Stimulated activated CD4-positive, alpha-beta T cell treated with anti-CD3 and anti-CD28 coated beads, Interleukin-2, amount 100 ng/mL, for 24 hours (primary cell): ENCODE measurements at places on chromosomes 13 and 19.

GRCh38 chr19:48511800-48512503 lies at the start of gene LMTK3:
Gene LMTK3 (minus strand): TSS chr19:48511835. CDS start chr19:48511576, 259 bp downstream.
- peak; percentile 76 for DNase-seq

GRCh38 chr19:30089086-30089665 lies 147.1 kb downstream of the URI1 start:
- no peak for DNase-seq

- DNase-seq = no peak
These were observed 129.8 kb downstream of the URI1 start for GRCh38 chr19:30071871-30072270.

GRCh38 chr13:25777509-25777908 lies 274.3 kb downstream of the SHISA2 start:
- DNase-seq = no peak

- no peak for DNase-seq
These were observed 680 bp downstream of the LIG4 start for GRCh38 chr13:108214441-108215271.
